ENCODE measurements at places on chromosomes 2 and 18.

DNA sequence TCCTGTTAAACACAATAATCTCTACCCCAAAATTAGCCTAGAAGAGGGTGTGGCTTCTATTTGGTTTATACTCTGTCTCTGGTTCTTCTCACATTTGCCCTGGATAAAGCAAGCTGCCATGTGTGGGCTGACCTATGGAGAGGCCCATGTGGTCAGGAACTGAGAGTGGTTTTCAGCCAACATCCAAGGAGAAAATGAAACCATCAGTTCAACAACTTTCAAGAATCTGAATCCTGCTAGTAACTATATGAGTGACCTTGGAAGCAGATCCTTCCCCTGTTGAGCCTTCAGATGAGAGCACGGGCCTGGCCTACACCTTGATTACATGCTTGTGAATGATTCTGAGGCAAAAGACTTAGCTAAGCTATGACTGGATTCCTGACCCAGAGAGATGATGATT is 11.5 kb upstream of the TRIB2 start:
- H3K4me3 ChIP-seq = no peak overlapping the region
- peaks cover 39% of the 10 kb centered on the region for H3K4me1 ChIP-seq
- peaks cover 17% of the 10 kb centered on the region for H3K36me3 ChIP-seq
- H3K27ac ChIP-seq = no peak overlapping the region
- peaks cover 8% of the 10 kb centered on the region for H3K27me3 ChIP-seq

DNA sequence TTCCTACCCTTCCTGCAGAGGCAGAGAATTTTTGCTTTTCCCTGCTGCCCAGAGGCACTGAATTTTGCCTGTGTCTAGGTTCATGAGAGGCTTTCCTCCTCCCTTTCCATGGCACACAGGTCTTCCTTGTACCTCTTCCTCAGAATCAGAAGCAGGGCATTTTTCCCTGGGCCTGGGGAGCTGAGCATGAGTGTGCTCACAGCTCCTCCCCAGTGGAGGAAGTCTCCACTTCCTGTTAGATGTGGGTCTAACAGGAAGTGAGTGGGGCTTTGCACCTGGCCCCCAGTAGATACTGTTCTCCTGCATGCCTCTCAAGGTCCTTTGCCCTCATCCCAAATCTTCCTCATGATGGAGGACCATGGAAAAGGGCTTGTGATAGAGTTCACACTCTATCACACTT is 297.2 kb upstream of the FIGN start:
- no peaks in the 10 kb centered on the region for H3K27me3 ChIP-seq
- H3K4me1 ChIP-seq = no peaks in the 10 kb centered on the region
- no peak overlapping the region for H3K4me3 ChIP-seq
- no peaks in the 10 kb centered on the region for H3K36me3 ChIP-seq
- H3K27ac ChIP-seq = no peak overlapping the region

GRCh38 chr2:105744909-105745853 is at the start of gene NCK2:
NCK2 (plus strand) TSS chr2:105744912; CDS start chr2:105855064, 110,152 bp downstream.
- peaks cover 71% of the 10 kb centered on the region for H3K4me1 ChIP-seq
- peak within 1 kb of the TSS; percentile 86 for H3K4me3 ChIP-seq
- H3K36me3 ChIP-seq = peaks cover 57% of the 10 kb centered on the region
- H3K27me3 ChIP-seq = no peaks in the 10 kb centered on the region
- peak; percentile 33 for DNase-seq

DNA sequence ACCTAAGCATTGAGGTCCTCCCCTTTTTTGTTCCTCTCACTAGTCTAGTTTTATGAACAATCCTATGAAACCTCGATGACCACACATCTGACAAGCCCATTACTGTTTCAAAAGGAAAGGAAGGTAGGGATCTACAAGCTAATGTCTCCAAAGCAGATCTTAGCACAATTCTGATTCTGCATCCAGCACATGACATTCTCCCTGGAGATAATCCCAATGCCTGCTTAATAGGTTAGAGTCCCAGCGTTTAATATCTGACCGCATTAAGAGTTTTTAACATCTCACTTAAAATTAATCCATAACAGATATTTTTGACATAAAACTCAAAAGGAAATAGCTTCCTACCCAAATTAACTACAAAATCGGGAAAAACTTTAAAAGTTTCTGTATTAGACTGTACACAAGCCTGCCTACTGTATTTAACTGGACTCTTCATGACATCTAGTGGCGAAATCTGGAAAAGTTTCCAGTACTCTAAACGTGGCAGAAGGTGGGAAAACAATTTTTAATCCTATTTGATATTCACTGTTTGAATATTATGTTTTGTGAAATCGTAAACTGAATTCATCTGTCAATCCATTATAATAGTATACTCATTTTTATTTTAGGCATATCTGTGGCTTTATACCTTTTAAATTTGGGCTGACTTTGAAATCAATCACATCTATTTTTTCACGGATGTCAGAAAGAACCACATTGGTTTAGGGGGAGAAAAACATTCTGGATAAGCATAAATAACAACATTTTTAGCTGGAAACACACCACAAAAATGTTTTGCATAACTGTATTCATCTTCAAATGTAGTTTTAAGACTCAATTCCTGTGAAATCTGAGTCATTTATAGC is 62.4 kb downstream of the TXNL1 start:
- DNase-seq = peak; percentile 19
- peaks cover 8% of the 10 kb centered on the region for H3K27me3 ChIP-seq
- no peak overlapping the region for H3K4me3 ChIP-seq
- H3K36me3 ChIP-seq = no peaks in the 10 kb centered on the region

- H3K4me3 ChIP-seq = no peak overlapping the region
- no peak for DNase-seq
- no peak overlapping the region for H3K27ac ChIP-seq
- H3K27me3 ChIP-seq = peaks cover 40% of the 10 kb centered on the region
- no peaks in the 10 kb centered on the region for H3K36me3 ChIP-seq
These were observed 1.7 kb upstream of the DYSF start for GRCh38 chr2:71451705-71452104.

GRCh38 chr2:97905294-97905693 is 90.5 kb downstream of the TMEM131 start:
- H3K4me3 ChIP-seq = no peak overlapping the region
- H3K27me3 ChIP-seq = no peaks in the 10 kb centered on the region
- DNase-seq = no peak

GRCh38 chr2:109562421-109562820 is 51.3 kb downstream of the SEPTIN10 start:
- peaks cover 3% of the 10 kb centered on the region for H3K27me3 ChIP-seq
- H3K4me1 ChIP-seq = peaks cover 3% of the 10 kb centered on the region
- no peak overlapping the region for H3K27ac ChIP-seq

GRCh38 chr2:168194784-168195522 is 52.4 kb downstream of the STK39 start:
- H3K27ac ChIP-seq = peak overlapping the region; percentile 91
- peak overlapping the region; percentile 61 for H3K4me3 ChIP-seq
- no peaks in the 10 kb centered on the region for H3K27me3 ChIP-seq
- H3K4me1 ChIP-seq = peaks cover 61% of the 10 kb centered on the region
- H3K36me3 ChIP-seq = peaks cover 15% of the 10 kb centered on the region

- peaks cover 13% of the 10 kb centered on the region for H3K36me3 ChIP-seq
- H3K27me3 ChIP-seq = no peaks in the 10 kb centered on the region
- H3K4me1 ChIP-seq = no peaks in the 10 kb centered on the region
These were observed 104.7 kb downstream of the THADA start for GRCh38 chr2:43491065-43491639.
